ENCODE measurements at places on chromosomes 16 and 17.
A peak's percentile ranks its signal among the peaks of the same experiment; 100 is the strongest.

- DNase-seq = no peak
These were observed 124.6 kb downstream of the TOX3 start for GRCh38 chr16:52422307-52422706.

DNA sequence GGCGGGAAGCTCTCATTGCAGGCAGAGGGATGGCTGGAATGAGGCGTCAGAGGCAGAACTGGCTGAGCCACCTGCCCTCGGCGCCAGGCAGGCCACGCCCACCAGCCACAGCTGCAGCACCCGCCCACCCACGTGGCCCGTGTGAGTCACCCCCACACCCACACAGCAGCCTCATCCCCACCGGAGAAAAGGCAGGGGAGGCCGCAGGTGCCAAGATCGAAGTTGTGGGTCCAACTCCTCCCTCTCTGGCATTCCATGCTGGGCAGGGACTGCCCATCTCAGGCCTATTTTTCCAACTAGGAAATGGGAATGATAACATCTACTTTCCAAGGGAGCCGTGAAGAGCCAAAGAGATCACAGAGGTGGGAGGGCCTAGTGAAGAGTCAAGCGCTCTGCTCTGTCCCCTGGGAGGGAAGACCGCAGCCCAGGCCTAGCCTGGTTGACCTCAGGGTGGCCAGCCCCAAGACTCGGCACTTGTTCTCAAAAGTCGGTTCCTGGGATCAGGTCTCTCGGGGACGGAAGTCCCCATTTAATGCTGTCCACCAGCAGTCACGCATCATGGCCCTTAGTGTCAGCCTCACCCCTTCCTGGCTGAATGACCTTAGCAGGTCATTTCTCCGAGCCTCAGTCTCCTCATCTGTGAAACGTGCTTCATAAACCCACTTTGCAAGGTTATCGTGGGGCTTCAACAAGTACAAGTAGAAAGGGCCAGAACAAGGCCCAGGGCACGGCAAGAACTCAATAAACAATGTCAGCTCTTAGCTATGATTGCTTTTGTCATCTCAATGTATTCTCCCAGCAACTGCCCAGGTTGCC lies at the start of gene TRPV3:
TSS of gene TRPV3 (minus strand) at position 45 of the 816 bp plus-strand sequence. CDS start 2,962 bp downstream, outside the sequence.
- DNase-seq = peak; percentile 71

DNA sequence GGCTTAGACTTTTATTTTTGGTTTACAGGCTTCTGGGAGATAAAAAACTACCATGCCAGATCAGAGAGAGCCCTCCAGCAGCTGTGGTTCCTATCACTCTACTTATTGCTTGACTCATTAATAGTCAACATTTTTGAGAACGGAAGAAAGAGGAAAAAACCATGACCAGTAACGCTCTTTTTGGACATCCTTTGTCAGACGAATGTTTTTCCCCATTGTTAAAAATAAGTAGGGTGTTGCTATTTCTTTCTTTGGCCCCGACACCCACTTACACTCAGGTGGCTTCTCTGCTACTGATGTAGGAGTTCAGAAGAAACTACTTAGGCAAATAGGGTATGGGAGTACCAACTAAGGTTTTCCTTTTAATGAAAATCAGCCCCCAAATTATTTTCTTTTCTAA lies 27.5 kb downstream of the TVP23A start:
- no peak for DNase-seq

DNA sequence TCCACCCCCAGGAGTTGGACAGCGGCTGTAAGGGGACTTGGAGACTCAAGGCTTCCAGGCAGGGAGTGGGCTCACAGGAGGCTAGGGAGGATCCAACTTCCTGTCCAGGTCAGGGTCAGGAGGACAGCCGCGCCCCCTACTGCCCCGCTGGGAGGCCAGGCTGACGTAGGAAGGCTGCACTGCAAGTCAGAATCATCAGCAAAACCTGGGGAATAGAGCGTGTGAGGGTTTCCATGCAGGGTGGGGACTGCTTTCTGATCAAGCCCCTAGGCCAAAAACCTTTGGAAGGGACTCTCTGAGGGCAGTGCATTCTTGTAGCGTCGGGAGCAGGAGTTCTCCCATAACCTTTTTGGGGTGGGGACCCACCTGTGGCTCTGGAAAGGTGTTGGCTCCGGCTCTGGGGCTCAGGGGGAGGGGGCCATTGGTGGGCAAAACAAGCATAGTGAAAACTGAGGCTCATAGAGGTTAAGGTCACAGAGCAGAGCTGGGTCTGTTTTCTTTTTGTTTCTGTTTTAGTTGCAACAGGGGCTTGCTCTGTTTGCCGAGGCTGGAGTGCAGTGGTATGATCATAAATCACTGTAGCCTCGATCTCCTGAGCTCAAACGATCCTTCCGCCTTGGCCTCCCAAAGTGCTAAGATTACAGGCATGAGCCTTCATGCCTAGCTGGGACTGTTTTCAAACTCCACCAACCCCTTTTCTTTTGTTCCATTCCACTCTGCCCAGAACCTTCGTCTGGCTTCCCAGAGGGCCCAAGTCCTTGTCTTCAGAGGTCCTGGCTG lies 22.1 kb downstream of the RAI1 start:
- no peak for DNase-seq

GRCh38 chr17:60508384-60508980 lies 17.6 kb downstream of the APPBP2 start:
- no peak for DNase-seq

DNA sequence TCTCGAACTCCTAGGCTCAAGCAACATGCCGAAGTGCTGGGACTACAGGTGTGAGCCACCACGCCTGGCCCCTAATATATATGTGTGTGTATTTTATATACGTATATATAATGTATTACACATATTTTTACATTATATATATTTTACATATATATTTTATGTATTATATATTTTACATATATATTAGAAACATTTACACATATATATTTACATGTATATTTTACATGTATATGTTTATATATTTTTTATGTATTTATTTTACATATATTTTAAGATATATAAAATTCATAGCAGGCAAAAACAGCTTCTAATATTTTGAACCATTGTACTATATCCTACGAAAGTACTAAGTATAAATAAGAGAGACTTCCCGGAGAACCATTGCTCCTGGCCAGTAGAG lies 455.1 kb downstream of the XYLT1 start:
- DNase-seq = no peak

- no peak for DNase-seq
These were observed 7.3 kb downstream of the PIEZO1 start for GRCh38 chr16:88777471-88778270.

DNA sequence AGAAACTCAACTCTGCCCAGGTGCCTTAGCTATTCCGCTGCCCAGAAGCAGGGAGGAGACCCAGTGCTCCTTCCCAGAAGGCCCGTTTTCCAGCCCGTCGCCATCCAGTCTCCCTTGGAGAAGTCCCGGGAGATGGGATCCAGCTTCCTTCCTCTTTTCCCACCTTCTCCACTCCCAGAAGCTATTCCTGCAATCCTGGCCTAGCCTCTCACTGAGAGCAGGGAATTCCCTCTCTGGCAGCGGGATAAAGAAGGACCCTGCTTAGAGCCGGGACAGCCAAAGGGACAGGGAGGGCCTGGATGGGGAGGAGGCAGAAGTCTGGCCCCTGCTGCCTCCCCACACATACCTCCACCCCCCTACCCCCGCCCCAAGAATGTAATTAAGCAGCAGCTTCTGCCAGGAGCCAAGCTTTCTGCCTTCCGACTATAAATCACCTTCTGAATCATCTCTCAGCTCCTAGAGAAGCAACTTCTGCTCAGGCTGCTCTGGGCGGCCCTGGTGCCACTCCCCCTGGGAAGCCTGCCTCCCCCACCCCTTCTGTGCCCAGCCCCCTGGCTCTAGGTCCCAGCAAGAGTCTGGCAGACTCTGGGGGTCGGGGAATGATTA lies 6.4 kb downstream of the WNT3 start:
- DNase-seq = no peak

- no peak for DNase-seq
These were observed 73.9 kb upstream of the ASIC2 start for GRCh38 chr17:33366960-33367359.

GRCh38 chr17:1966274-1967086 lies 58.7 kb downstream of the RTN4RL1 start:
- DNase-seq = no peak

GRCh38 chr16:56475201-56475600 lies 23.8 kb downstream of the OGFOD1 start:
- DNase-seq = no peak

- no peak for DNase-seq
These were observed 4.4 kb downstream of the GPS1 start for GRCh38 chr17:82055965-82056728.

GRCh38 chr16:67928561-67929364 lies 2.9 kb downstream of the CTRL start:
- DNase-seq = no peak

GRCh38 chr17:82416771-82417170 lies 1.4 kb upstream of the HEXD start:
- no peak for DNase-seq

GRCh38 chr16:73179705-73180331 lies 131.9 kb upstream of the ZFHX3 start:
- DNase-seq = no peak

All from breast epithelium (tissue), 4 donors.